T-helper 2 cell treated with Interferon-gamma antibody and Interleukin-4, amounts not matched to agents 5 μg/mL and 100 μg/mL, for 36 hours (primary cell): ENCODE measurements at places on chromosomes 2 and 18.

DNA sequence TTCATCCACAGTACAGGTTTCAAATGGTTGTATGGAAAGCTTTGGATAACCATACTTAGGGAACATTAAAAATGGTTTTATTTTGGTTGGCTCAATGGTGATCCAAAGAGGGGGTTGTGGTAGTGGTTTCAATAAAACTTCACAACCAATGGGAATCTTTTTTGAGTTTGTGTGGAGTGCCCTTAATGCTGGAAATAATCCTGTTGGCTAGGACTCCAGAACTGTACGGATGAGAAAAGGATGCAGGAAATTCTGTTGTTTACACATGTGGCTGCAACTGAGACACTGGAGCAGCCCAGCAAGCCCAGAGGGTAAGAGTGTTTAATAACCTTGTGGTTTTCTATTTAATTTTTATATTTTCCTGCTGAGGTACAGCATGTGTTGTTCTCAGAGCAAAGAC lies at the start of gene CCDC102B:
Gene CCDC102B (plus strand): TSS at position 210 of the 400 bp plus-strand sequence. CDS start 38,684 bp downstream, outside the sequence.
- no peak for DNase-seq

DNA sequence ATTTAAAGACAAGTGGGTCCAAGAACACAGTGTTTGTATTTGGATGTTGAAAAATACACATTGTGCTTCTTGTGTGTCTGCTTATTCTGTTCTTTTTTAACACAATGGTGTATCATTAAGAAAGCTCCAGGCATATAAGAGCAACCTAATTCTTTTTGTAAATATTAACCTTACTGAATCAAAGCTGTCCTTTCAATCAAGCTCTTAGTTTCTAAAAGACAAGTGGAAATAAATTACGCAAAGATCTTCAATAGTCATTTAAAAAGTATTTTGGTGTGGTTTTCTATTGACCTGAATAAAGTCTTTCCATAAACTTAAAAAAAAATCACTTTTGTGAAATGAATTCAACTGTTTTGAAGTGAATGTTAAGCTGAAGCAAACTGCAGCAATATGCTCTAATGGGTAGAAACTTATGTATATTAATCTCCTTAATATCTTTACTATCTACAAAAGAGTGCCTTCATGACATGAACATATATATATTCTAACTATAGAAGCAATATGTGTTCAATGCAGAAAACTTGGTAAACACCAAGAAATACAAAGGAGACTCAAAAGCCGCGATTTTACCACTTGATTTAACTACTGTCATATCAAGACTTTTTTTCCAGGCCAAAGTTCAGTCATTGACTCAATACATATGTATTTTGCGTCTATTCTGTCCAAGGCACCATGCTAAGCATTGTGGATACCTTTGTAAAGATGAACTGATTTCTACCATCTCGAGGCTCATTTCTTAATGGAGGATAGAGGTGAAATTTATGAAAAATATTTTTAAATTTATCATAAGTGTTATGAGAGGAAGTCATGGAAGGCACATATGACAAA lies 97.7 kb downstream of the ARHGAP15 start:
- DNase-seq, result no peak

DNA sequence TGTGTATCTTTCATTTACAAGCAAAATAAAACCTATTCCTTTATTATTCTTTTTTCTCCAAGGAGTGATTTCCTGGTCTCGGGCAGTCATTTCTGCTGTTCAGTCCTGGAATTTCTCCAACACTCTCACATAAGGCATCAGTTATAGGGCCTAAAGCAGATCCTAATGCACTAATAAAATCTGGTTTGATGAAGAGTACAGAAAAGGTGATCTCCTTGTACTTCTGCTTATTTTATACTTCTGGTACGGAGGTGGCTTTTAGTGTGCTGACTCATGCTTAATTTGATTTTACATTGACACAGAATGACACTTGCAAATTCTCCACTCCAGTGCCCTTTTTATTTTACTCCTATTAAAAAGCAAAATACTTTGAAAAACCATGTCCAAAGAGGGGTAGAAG lies 157.4 kb downstream of the DOK6 start:
- DNase-seq, result no peak

- DNase-seq, result no peak
Measured at GRCh38 chr2:28678175-28678855, 73.3 kb upstream of the PPP1CB start.

DNA sequence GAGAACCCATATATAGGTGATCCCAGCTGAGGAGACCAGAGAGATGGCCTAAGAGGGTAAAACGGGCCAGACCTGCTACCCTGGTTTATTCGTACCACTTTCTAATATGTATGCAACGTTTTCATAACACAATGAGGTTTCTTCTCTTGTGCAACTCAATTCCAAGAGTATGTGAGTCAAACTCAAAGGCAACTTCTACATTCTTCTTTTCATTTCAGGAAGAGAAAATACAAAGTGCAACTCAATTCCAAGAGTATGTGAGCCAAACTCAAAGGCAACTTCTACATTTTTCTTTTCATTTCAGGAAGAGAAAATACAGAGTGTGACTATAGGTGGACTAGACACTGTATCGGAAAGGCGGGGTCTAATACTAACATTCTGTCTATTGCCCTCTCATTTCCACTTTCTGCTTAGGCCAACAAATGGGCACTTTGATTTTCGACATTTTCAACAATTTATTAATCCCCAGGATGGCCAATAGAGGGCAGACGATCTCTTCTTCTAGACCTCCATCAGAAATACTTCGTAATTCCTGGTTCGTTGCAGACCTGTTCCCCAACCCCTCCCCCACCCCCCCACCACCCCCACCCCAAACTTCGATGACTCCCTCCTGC lies 3.7 kb upstream of the CRIM1 start:
- DNase-seq, result no peak

GRCh38 chr2:203359450-203359849 lies 31.3 kb downstream of the ABI2 start:
- DNase-seq, result no peak

GRCh38 chr2:220660277-220661145 lies 911.6 kb downstream of the EPHA4 start:
- no peak for DNase-seq

GRCh38 chr2:189553504-189554088 lies 27.0 kb downstream of the SLC40A1 start:
- DNase-seq, result no peak

DNA sequence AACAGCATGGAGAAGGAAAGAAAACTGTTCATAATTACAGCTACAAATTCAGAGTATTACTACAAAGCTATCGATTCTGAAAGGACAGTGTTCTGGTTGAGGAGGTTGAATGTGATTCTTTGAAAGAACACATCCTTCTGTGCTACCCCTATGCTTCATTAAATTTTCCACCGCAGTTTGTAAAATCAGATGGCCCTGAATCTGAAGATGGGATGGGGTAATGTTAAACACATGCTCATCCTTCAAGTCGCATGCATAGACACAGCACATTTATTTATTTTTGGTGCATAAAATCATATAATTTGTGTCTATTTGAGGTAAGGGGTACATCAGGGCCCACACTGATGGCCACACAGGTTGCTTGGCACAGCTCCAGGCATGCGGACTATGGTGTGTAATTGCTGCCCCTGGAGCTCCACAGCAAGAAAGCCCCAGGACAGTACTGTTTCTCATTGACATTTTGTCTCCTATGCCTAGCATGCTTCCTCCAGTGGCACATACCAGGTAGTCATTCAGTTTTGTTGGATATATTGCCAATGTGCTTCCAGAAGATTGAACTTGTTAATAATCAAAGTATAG lies 238.8 kb upstream of the TANK start:
- no peak for DNase-seq

GRCh38 chr2:200590090-200590489 lies 4.3 kb downstream of the AOX1 start:
- DNase-seq, result no peak

- DNase-seq, result no peak
Measured at GRCh38 chr2:199842631-199843395, 8.2 kb downstream of the FTCDNL1 start.

DNA sequence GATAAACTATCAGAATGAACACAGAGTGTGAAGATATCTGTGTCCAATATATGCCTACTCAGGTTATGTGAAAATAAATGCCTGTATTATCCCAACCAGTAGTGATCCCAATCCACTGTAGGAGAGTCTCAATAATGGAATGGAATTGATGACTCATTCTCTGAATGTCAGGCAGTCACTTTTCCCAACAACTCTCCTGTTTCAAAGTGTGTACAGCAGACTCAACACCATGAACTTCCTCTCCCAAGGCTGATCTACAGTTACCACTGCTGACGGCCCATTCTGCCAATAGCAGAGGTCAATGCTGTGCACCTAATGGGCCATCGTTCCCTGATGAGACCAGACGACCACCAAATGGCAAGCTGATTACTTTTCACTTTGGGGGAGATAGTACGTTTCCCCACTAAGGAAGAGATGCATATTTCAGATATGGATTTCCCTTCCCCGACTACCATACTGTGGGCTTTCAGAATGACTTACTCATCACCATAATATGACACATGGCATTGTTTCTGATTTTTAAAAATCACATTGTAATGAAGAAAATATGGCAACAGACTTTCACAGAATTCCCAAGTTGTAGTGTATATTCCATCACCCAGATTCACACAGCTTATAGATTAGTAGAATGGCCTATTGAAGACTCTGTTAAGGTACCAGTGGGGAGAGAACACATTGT lies 601.7 kb upstream of the VRK2 start:
- no peak for DNase-seq

DNA sequence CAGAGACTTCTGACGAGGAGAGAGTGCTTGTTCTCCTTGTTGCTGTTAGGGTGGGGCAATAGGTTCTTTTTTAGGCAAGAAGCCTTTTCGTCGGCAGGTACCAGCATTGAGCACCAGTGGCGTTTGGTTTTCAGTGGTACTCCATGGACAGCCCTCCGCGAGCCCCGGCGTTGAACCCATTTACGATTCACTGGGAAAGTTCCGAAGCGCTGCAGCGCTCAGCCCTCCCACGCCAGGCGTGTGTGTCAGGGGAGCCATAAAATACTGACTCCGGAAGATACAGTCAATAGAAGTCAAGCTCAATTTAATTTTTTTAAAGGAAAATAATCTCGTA lies 494 bp upstream of the ROCK1 start:
- no peak for DNase-seq

GRCh38 chr2:37870829-37871228 lies 54.3 kb upstream of the RMDN2 start:
- DNase-seq, result no peak

DNA sequence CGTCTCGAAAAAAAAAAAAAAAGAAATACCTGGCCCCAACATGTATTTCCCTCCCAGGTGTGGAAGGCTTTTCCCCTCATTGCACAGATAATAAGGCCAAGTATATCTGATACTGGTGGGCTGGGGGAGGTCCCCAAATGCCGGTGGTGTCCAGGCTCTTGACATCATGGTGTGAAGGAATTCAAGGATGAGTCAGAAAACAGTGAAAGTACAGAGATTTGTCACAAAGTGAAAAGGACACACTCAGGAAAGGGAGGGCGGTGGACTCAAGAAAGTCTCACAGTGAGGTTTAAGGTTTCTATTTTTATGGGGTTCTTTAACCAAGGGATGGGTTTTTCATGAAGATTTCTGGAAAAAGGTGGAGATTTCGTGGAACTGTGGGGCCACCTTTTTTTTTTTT lies 37.8 kb upstream of the FZD5 start:
- DNase-seq, result peak; percentile 11

DNA sequence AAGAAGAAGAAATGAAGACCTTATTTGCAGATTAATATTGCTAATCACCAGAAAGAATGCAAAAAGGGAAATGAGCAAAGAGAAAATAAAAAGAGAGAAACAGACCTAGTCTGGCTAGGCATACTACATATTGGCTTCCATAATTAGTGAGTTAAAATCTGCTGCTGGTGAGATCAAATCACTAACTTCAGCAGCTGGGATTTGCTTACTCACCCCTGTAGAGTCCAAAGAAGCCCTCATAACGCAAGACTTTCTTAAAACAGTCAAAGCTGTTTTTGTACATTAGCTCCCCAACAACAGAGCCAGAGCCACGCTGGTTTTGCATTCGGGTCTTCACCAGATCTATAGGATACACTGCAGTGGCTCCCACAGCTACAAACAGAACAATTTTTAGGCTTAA lies 80.9 kb downstream of the SLC25A12 start:
- no peak for DNase-seq

DNA sequence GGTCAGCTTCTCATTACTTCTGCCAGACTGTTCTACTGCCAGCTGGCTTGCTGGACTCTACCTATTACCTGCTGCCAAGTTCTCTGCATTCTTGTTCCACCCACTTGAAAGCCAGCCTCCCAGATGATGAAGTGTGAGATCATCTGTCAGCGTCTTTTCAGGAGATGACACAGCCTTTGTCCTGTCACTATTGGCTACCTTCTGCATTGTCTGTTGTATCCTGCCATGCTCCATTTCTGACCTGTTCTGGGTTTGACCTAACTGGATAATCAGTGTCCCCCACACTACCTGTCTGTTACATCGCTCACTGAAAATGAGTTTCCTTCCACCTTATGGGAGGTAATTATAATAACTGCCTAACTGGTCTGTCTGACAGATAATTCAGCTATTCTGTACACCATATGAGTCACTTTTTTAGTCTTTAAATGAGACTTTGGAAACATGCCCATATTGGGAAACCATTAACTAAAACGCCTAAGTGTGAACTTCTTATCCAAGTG lies 520.6 kb downstream of the METTL4 start:
- no peak for DNase-seq

DNA sequence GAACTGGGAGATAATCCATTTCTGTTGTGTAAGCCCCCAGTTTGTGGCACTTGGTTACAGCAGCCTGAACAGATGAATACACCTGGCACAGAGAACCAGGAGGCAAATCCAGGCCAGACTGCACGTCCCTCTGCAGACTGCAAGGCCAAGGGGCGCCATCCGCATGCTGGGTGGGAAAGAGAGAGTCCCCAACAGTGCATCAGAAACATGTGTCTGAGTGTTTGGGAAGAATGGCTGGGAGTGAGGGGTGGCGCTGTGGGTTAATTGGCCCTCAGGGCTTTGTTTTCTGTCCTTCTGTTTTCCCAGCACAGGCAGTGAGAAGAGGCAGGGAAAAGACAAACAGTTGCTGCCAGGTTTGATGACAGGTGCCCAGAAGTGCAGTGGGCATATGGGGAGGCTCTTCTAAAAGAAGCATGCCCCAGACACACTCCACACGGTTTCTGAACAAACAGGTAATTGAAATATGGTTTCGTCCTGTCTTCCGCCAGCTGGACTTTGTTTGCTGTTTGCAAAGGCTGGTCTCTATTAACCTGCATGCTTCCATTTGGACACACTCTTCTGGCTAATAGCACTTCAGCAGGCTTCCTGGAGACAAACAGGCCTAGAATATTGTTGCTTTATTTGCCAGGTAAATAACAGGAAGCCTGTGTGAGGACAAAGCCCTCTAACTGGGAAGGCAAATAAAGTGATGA lies 43.4 kb upstream of the SEC11C start:
- no peak for DNase-seq
